ENCODE measurements at places on chromosomes 3 and 15.

- no peak for DNase-seq
Observed at GRCh38 chr3:108352176-108352575, 55.8 kb downstream of the HHLA2 start.

GRCh38 chr3:5726621-5727020 lies 539.1 kb downstream of the EDEM1 start:
- no peak for DNase-seq

DNA sequence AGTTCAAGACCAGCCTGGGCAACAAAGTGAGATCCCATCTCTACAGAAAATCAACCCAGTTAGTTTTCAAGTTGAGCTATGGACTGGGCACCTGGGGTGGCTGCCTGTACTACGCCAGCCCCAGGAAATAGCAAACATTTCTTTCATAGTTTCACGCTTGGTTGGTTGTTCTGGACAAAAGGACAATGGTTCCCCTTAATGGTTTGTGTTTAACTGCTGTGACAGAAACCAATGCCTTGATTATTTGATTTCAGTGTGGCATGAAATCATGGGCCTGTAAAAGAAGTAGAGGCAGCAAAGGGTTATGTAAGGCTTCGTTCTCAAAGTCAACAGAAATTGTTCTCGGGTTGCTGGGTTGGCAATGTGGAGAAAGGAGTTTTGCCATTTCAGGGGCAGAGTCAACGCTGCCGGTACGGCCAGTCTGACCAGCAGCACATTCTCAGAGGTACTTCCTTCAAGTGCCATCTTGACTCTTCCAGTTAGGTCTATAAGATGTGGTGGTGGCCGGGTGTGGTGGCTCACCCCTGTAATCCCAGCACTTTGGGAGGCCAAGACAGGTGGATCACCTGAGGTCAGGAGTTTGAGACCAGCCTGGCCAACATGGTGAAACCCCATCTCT lies 12.7 kb downstream of the LCMT2 start:
- peak; percentile 33 for DNase-seq

GRCh38 chr3:154184582-154184981 lies 63.4 kb downstream of the ARHGEF26 start:
- no peak for DNase-seq

DNA sequence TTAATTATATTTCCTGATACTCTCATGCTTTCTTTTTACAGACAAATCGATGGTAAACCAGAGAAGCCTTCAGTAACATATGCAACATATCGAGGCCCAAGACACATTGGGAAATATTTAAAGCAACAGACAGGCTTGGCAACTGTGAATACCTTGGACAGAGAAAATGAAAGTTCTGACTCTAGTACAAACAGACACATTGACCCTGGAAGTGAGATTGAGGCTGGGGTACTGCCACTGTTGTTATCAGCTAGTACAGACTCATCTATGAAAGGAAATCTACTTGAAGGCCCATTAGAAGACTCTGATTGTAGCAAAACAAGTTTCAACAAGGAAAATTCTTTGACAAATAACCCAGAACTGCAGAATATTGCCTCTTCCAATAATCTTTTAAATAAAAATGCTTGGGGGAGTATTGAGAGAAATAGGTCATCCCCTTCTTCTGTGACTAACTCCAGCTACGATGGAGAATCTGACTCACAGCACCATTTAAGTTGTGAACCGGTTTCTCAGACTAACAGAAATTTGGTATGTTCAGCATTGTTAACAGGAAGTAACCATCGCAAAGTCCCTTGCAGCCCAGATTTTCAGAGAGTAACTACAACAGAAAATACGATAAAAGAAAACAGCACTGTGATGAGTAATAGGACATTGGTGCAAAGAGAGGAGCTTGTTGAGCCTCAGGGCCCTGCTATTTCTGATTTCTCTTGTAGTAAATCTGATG lies 50.2 kb downstream of the CRYBG3 start:
- no peak for DNase-seq
